CD4-positive, alpha-beta T cell treated with Interleukin-4 for 1 hour (primary cell): ENCODE measurements at places on chromosomes 3 and 15.

GRCh38 chr15:57329582-57330367 lies 46.5 kb upstream of the CGNL1 start:
- no peak for DNase-seq

DNA sequence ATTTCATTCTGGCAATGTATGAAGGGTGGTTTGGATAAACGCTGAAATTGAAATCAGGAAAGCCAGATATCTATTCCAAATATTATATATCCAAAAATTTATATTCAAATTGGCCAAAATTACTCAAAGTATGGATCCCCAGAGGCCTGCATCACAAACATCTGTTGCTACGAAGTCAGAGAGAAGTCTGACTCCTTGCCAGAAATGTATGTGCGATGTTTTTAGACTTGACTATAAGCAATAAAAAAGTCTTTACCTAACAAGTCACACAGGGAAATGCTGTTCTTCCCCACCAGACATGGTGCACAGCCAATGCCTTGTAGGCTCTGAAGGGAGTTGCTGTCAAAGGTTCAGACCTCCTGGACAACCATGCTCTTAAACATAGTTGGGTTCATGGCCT lies 533.1 kb downstream of the OTOL1 start:
- DNase-seq = no peak

DNA sequence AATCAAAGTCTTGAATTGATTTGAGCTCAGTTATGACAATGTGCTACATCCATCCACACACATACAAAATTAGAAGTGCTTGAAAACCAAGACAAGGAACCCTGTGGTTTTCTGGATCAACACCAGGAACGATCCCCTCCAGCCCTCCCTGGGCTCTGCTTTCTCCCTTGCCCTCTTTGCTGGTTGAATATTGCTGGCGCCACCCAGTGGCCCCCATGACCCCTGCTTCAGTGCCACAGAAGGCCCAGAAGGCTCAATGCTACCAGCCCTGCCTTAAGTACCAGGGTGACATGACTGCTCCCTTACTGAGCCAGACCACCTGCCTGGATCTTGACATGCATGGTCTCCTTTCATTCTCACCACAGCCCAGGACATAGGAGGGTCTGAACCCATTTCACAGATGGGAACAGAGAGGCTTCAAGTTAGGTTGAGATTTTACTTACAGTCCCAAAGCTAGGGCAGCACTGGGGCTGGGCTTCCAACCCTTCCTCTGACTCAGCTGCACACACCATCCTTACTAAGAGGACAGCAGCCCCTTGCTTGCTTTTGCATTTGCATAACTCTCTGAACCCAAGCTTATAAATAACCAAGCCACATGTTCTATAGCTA lies 15.0 kb downstream of the IL12A start:
- DNase-seq = peak; percentile 28

GRCh38 chr3:23706111-23706510 lies 99.6 kb upstream of the UBE2E1 start:
- DNase-seq = no peak

DNA sequence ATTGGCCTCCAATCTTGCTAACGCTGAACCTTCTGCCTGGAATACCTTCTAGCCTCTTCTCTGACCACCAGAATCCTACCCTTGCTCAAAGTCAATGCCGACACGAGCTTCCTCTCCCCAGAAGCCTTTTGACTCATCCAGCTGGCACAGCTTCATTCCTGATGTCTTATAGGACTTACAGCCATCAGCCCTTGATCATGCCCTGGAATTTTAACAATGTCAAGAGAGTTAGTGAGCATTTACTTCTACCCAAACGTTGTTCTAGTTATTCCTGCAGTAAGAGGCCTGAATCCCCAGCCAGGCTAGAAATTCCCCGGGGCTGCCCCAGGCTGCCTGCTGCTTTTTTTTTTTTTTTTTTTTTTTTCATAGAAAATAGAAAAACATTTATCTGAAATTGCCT lies 3.9 kb downstream of the CYP1A2 start:
- DNase-seq = no peak

DNA sequence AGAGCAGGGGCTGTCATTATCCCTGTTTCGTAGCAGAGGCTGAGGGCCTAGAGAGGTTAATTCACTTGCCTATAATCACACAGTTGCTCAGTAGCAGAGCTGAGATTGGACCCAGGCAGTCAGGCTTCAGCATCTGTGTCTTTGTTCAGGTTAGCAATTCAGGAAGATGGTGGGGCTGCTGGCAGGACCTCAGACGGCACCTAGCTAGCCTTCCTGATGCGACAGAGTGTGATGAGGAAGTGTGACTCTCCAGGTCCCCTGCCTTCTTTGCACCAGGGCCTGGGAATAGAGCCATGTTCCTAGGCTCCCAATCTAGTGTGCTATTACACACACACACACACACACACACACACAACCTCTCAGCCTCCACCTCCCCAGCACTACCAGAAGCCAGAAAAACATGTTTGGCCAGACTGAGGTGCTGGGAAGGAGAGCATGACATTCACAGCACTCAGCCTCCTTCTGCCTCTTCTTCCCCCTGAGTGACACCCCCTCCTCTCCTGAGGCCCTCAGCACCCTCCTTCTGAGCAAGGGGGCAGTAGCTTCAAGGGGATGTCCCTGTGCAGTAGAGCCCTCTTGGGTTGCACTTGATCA lies 88.9 kb downstream of the TLE3 start:
- DNase-seq = no peak

GRCh38 chr3:43400781-43401730 lies 114.7 kb downstream of the SNRK start:
- DNase-seq = no peak

GRCh38 chr3:187473778-187474406 lies 105.7 kb downstream of the RTP4 start:
- no peak for DNase-seq

DNA sequence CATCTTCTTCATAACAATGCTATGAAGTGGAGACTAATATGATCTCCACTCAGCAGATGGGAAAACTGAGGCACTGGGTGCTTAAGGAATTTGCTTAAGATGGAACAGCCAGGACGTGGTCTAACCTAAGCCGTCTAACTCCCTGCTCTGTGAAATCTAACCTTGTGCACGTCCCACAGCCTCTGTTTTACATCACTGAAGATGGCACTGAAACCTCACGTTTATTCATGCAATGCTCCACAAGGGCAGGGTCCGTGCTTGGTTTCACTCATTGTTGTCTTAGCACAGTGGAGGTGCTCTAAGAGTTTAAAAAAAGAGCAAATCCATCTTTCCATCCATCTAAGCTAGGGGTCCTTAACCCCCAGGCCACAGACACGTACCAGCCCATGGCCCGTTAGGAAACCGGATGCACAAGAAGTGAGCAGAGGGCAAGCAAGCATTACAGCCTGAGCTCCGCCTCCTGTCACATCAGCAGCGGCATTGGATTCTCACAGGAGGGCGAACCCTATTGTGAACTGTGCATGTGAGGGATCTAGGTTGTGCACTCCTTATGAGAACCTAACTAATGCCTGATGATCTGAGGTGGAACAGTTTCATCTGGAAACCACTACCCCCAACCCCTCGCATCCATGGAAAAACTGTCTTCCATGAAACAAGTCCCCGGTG lies 118.0 kb downstream of the FOXP1 start:
- DNase-seq = no peak

GRCh38 chr3:190252080-190252479 lies 70.2 kb downstream of the CLDN1 start:
- no peak for DNase-seq

DNA sequence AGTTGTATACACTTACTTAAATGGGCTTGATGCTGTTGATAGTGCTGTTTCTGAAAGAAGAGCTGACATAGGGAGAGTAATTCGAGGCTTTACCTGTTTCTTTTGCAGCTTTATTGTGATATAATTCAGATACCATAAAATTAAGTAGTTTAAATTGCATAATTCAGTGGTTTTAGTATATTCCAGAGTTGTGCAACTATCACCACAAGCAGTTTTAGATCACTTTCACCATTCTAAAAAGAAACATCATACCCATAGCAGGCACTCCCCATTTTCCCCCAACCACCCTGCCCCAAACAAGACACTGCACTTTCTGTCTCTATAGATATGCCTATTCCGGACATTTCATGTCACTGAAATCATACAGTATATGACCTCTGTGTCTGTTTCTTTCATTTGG lies 98.5 kb downstream of the MTHFS start:
- DNase-seq = no peak

DNA sequence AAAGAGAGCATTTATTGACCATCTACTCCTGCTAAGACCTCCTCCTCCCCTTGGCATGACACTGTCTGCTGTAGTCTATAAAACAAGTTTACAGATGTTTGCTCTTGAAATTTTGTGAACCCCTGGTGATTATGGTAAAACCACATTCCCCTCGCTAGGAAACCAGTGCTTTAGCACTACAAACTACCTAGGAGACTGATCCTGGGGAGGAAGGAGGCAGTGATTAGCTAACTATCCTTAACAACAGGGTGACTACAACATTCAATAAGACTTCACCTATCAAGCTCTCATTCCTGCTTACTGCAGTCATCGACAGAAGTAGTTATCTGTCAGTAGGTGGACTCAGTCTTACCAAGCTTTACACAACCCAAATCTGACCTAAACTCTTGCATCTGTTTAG lies 371.3 kb downstream of the TUSC7 start:
- DNase-seq = no peak

- no peak for DNase-seq
Observed at GRCh38 chr3:30549600-30549999, 56.8 kb upstream of the TGFBR2 start.

DNA sequence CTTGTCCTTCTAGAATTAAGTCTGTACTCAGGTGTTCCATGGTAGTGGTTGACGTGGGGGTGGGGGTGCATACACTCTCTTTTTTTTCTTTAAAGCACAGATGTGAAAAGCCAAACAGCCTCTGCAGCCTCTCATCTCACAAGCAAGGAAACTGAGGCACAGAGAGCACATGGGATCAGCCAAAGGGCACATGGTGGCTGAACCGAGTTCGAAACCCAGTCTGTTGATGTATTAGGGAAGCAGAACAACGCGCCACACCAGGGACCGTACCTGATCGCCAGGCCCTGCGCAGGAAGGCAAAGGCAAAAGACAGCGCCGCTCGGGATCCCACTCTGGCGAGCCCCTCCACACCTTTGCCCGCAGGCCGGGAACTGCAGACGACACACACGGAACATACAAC lies 47.3 kb downstream of the HERC2 start:
- DNase-seq = no peak

- DNase-seq = no peak
Observed at GRCh38 chr3:2837910-2838309, 272.3 kb downstream of the IL5RA start.

DNA sequence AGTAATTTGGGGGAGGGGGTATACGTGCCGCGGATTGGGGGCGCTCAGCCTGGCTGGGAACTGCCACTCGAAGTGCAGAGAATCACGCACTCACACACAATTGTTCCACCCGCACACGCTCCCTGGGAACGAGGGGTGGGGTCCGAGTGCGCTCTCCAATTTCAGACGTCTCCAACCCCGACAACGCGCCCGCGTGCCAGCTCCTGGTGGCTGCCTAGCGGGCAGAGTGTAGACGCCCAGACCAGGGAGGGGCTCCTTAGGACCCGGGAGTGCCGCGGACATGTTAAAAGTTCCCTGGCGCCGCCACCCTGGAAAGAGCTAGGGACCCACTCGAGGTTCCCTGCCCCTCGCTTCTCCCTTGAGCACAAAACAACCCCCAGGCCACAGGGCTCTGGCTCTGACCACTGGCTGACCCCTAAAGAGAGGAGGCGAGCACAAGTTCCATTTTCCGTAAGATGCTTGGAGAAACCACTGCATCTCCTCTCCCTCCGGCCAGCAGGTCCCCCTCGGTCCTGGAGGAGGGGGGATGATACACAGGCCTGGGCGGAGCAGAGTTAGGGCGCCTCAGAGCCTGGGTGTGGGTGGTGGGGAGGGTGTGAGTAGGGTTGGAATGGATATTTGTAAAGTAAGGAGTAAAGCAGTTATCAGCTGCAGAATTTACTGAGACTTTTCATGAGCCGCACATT lies 894 bp upstream of the ANKRD63 start:
- no peak for DNase-seq

GRCh38 chr3:9352917-9353752 lies 9.7 kb upstream of the THUMPD3 start:
- peak; percentile 67 for DNase-seq

DNA sequence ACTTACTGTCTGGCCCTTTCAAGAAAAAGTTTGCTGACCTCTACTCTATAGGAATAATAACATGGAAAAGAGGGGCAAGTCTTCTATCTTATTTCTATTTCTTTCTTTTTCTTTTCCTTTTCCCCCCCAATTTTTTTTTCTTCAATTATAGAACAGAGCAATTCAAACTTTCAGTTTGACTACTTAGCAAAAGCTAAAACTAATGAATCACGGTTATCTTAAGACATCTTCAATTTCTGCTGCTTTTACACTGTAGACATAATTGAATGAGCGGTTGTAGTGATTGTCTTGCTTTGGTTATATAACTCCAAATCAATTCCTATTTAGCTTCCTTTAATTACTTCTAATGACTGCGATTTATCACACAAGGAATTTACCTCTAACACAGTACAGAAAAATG lies 74.3 kb upstream of the P2RY1 start:
- DNase-seq = no peak

DNA sequence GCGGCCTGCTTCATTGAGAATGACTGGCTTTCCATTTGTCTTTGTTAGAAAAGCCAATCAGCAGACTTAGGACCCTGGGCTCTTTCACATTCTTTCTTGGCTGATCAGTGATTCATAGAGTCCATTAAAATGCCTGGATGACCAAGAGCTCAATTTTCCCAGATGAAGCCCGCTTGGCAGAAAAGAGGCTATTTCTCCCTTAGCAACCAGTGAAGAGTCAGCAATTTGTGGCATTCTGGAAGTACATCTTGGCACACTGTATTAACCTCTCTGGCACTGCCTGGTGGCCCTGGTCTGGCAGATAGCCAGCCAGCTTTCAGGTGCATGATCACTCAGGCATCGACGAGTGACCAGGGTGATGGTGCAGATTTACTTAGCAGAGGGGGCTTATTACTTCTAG lies 145.7 kb upstream of the PLAAT1 start:
- no peak for DNase-seq

DNA sequence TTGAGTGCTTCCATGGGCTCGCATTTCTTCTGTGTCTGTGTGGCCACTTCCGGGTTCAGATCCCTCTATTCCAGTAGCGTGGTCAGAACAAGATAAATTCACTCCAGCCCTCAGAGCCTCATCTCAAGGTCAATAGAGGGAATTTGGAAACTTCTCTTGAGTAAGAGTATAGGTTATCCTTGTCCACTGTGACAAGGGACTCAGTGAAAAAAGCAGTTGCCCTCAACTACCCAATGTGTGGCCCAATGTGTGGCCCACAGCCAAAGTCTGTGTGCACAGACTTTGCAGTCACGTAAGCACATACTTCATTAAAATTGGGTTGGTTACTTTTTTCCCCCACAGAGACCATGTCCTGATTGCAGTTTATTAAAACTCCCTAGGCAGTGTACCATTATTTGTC lies 305.6 kb upstream of the SEMA6D start:
- no peak for DNase-seq

- no peak for DNase-seq
Observed at GRCh38 chr3:171648069-171648468, 162.2 kb downstream of the PLD1 start.
